Activated CD4-positive, alpha-beta T cell treated with anti-CD3 and anti-CD28 coated beads, Interleukin-10, Interleukin-2, amounts not matched to agents 100 ng/mL and 50 ng/mL, durations not matched to agents 16 hours and 8 hours (primary cell): ENCODE measurements at places on chromosomes 4 and X.

DNA sequence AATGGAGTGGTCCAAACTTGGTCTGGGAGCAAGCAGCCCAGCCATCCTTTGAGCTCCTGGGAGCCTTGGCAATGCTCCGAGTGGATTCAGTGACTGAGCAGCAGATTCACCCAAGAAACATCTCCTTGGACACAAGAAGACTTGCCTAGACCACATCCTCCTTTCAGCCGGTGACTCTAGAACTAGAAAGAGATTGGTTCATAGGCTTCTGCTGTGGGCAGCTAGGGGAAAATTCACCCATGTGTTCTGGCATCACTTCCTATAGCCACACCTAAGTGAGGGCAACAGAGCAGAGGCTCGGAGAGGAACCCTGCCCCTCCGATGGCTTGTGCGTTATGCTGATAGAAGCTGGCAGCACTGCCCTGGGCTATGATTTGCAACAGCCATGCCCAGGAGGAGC is 16.0 kb downstream of the ZNF275 start:
- no peak for DNase-seq

DNA sequence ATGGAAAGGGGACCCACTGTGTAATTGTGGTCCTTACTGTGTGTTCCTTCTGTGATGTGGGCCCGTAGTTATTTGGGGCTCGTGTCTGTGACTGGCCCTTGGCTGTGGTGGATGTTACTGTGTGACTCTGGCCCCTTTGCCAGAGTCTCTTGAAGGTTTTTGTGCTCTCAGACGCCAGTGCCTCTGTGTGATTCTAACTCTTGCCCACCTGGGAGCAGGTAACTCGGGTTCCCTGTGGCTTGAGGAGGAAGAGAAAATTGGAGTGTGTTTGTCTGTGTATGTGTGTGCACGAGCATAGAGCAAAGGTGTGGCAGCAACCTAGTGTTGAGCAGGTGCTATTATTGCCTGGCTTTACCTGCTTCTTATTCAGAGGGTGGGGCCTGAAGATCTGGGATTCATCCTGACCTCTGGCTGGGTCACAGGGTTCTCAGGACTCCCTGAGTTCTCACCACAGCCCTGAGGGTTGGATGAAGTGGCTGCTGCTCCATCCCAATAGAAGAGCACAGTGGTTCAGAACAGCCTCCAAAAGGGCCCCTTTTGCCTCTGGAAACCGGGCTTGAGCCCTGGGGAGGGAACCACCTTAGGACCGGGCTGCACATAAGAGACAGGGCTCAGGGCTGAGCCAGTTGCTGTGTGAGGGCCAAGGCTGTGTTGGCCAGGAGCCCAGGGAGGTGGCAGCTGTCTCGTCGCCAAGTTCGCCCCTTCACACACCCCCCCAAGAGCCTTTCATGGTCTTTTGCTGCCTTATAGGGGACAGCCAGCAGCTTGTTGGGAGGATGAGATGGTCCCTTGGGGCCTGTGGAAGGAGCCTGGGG is 1.3 kb downstream of the RBM10 start:
- DNase-seq: no peak

GRCh38 chrX:103417933-103418332 is 41.6 kb downstream of the BEX3 start:
- DNase-seq: no peak

DNA sequence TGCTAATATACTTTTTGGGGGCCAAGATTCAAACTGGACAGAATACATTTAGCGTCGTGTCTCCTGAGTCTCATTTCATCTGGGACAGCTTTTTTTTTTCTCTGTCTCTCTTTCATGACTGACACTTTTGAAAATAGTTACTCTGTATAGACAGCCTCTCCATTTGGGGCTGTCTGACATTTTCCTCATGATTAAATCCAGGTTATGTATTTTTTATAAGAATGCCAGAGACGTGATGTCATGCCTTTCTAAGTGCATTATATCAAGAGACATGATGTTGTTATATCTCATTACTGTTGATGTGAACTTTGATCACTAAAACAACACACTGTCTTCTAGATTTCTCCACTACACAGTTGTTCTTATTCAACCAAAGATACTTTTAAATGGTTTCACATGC is 199.0 kb downstream of the BANK1 start:
- no peak for DNase-seq

DNA sequence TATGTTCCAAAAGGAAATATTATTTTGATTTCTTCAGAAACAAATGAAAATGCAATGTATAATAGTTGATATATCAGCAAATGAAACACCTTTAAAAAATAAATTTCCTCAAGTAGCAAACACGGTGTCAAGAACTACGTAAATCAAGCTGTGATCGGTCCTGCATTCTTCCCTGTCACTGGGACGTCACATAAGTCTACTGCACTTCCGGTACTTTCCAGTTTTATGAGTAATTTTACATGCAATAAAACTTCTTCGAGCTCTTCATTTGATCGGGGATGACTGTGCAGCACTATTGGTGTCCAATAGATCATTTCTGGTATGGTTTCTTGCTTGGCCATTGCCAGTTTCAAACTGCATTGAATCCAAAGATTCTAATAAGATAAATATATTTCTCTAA is 114.0 kb upstream of the VEGFC start:
- DNase-seq: no peak

DNA sequence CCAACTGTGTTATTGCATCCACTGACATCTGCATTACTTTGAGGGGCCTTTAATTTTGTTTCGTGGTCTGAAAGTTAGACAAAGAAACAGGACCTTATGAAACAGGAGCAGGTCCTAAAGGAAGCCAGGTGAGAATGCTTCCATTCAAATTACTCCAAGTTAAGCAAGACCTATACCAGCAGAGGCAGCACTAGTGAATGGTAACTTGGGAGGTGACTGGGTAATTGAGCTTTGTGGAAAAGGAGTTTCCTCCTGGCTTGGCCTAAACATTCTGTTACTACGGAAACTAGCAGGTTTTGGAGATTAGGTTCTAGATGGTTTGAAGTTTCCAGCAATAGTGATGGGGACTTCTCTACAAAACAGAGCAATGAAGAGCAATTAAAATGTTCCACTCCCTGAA is 173.5 kb downstream of the NKX6-1 start:
- DNase-seq: no peak

DNA sequence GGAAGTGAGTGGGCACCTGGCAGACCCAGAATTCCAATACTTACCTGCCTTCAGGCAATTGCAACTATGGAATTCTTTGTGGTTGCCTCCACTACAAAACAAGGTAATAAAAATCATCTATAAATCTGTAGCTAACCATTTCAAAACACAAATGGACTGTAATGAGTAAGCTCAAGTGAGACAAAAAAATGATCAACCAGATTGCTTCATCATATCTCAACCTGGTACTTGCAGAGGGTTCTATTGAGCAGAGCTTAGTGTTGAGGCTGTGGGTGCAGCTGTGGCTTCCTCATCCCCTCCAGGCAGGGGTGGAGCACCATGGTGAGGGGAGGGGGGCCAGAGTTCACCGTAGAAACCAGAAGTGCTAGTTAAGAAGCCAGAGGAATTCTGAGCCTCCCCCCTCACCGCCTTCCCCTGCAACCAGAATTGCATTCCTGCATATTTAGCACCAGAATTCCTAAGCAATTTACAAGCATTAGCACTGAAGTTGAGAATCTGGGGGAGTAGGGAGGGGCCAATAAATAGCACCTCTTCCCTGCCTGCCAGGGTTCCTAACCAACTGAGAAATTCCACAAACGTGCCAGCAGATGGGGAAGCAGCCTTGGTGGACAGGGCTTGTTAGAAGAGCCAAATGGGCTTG is 11.5 kb downstream of the CTAG1A start:
- no peak for DNase-seq

DNA sequence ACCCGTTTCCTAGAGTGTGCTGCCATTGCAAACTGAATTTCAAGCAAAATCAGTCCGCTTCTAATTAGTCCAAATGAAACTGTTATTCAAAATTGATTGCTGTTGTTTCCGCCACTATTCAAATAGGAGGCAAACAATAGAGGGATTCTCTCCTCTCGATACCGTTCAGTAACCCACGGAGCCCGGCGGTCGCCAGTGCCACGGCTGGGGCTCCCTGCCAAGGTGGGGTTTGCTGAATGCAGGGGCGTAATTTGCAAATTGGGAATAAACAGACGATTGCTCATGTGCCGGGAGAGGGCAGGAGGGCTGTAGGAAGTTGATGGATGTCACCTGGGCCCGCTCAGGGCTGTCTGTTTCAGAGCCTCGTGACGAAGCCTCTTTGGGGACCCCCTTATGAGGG is 8.8 kb downstream of the ADRA2C start:
- no peak for DNase-seq

- no peak for DNase-seq
Measured at GRCh38 chr4:123569541-123569940, 172.9 kb downstream of the SPRY1 start.

GRCh38 chr4:112884406-112884805 is 165.0 kb upstream of the ANK2 start:
- DNase-seq: no peak

- no peak for DNase-seq
Measured at GRCh38 chr4:236028-236427, 69.2 kb downstream of the ZNF732 start.

DNA sequence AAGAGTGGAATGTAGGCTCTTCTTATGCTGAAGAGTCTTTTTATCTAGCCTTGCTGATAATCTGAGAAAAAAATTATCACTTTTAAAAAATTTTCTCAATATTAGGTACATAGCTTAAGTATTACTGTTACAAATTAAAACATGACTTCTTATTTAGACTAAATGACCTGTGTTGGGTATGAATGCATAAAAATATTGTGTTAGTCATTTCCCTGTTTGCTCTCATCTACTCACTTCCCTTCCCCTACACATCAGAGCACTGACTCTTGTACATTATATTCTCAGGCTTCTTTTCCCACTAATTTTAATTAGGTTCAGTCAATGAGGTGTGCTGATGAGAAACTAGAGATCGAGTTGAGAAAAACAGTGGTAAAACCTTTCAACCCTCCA is 881.0 kb downstream of the PCDH18 start:
- no peak for DNase-seq

- DNase-seq: no peak
Measured at GRCh38 chr4:23993373-23993772, 103.5 kb upstream of the PPARGC1A start.

- no peak for DNase-seq
Measured at GRCh38 chrX:64580035-64580434, 184.8 kb upstream of the MTMR8 start.

GRCh38 chr4:107115185-107115847 is 79.2 kb upstream of the DKK2 start:
- no peak for DNase-seq
